ENCODE measurements at places on chromosomes 5 and 9.

DNA sequence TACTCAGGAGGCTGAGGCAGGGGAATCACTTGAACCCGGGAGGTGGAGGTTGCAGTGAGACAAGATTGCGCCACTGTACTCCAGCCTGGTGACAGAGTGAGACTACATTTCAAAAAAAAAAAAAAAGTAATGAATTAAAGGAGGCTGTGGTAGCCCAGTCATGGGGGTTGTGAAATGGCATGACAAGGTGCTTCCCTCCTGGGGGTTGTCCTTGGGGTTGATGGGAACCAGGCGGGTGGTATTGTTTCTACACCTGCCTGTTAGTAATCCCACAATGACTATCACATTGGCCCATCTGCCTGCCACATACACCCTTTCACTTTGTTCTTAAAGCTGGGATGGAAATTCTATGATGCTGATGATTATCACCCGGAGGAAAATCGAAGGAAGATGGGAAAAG, 5.6 kb downstream of the IDNK start:
- no peak for DNase-seq

DNA sequence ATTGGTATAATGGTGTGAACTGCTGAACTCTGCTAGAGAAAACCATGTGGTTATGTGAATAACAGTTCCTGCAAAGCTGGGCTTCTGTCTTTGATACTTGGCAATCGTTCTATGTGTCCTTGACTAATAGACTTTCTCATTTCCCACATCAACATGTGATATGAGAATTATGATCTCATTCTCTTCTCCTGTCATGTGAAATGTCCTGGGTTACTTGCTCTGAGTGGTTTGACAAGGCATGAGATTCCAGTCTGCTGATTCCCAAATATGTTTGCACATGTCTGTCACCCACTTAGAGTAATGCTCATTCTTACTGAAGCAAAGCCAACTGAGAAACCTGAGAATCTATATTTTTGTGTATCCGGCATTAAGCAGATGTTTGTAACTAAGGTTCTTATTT, 141.2 kb downstream of the PARP8 start:
- no peak for DNase-seq

DNA sequence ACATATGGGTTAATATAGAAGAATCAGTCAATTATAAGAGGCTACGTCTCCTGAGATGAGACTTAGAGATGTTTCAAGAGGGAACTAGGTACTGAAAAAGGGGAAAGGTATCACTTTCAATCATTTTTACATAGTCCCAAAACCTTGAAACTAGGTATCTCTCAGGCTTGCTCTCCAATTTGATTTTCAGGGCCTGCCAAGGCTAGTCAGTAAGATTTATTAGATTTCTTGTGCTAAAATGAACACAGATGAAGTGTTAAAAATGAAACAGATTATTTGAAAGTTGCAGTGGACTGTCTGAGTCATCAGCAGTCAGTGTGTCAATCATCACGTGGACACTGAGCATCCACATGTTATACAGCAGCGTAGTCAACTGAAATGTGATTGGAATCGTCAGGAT, 591.1 kb downstream of the DTWD2 start:
- no peak for DNase-seq

DNA sequence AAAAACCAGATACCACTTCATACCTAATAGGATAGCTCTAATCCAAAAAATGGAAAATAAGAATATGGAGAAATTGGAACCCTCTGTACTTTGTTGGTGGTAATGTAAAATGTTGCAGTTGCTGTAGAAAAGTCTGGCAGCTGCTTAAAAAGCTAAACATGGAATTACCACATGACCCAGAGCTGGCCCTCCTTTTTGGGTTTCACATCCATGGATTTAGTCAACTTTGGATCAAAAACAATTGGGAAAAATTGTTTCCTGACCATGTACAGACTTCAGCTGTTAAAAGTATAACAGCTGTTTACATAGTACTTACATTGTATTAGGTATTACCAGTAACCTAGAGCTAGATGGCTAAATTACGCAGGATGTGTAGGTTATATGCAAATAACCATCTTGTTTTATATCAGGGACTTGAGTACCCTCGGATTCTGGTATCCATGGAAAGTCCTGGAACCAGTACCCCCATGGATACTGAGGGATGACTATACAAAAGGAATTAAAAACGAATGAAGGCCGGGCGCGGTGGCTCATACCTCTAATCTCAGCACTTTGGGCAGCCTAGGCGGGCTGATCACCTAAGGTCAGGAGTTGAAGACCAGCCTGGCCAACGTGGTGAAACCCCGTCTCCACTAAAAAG, 15.8 kb downstream of the DNAJA1 start:
- no peak for DNase-seq

GRCh38 chr9:91305596-91306295, 56.0 kb downstream of the AUH start:
- no peak for DNase-seq

DNA sequence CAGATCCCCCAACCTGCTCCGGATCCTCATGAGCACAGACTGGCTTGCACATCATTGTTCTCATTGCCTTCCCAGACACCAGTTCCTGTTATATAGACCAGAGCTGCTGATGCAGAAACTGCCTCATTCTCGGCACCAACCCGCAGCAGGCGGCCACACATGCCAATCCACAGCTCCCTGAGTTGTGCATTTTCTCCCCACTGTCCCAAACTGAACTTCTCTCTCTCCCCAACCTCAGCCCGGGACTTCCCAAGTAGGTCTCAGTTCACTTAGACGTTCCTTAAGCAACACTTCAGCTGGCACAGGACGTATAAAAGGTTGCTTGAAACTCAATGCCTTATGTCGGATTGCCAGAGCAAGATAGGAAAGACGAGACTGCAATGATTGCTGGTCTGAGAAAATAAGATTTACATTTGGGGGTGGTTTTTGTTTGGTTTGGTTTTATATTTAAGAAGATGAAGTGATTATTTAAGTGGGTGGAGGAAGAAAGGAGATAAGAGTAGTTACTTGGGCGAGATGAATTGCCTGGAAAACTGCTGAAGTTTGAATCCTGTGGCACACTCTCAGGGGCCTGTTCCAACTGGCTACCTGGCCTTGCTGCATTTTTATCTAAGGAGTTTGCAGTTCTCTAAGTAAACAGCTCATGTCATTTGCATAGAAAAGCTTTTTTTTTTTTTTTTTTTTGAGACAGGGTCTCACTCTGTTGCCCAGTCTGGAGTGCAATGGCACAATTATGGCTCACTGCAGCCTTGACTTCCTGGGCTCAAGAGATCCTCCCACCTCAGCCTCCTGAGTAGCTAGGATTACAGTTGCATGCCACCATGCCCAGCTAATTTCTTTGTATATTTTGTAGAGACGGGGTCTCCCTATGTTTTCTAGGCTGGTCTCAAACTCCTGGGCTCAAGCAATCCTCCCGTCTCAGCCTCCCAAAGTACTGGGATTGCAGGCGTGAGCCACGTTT, 155.4 kb downstream of the GOLPH3 start:
- no peak for DNase-seq

DNA sequence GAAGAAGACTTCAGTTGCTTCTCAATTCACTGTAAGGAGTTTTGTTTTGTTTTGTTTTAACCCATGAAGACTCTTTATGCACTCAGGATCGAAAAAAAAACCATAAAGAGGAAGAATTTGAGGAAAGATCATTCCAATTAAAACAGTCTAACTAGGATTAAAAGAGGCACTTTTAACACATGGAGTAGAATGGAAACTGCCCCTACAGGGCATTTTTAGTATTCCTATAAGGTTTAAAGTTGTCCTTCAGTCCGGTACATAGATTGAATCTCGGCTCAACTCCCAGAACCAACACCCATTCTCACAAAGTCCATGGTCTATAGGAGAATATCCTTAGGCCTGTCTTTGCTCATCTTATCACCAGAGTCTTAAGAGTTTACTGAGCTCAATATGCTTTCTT, 469.6 kb downstream of the DTWD2 start:
- DNase-seq: no peak

GRCh38 chr9:80204054-80204453, 632.3 kb downstream of the TLE4 start:
- no peak for DNase-seq

DNA sequence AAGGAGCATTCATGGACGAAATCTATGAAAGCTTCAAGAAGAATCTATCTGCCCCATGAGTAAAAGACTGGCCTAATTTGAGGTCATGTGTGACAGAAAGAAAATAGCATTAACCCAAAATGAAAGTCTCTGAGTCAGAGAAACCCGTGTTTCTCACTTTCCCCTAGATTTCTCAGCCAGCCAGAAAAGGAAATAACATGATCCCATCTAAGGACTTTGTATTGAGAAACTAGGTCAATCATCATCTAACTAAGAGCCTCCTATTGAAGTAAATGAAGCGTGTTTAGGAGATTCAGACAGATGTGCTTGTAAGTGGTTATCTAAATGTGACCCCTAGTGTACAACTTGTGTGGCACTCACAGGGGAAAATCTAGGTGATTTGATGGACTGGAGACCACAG, 77.3 kb upstream of the ZNF366 start:
- DNase-seq: no peak

DNA sequence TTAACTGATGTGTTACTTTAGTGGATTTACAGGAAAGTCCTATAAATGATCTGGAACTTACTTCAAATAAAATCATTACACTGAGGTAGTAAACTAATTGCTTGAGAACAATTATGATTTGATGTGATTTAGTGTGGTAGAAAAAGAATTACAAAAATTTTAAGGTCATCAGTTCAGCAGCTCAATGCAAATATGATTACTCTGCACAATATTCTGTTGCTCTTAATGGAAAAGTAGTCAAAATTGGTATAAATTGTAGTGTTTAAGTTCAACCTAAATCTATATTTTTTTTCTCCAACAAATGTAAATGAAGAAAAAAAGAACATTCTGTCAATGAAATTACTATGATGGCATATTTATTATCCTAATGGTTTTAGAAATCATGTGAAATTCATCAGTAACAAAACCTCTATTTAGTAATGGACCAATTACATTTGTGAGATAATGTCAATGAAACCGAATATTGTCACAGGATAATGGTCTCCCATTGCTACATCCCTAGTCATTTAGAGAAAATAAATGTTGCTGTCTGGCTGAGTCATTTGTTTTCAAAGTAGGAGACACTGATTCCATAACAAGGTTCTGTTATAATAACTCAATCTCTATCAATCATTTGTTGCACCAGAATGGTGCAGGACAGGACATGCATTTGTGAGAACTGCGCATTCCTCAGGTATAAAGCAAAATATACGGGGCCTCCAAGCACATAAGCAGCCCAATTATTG, 177.1 kb downstream of the NFIB start:
- DNase-seq: no peak

DNA sequence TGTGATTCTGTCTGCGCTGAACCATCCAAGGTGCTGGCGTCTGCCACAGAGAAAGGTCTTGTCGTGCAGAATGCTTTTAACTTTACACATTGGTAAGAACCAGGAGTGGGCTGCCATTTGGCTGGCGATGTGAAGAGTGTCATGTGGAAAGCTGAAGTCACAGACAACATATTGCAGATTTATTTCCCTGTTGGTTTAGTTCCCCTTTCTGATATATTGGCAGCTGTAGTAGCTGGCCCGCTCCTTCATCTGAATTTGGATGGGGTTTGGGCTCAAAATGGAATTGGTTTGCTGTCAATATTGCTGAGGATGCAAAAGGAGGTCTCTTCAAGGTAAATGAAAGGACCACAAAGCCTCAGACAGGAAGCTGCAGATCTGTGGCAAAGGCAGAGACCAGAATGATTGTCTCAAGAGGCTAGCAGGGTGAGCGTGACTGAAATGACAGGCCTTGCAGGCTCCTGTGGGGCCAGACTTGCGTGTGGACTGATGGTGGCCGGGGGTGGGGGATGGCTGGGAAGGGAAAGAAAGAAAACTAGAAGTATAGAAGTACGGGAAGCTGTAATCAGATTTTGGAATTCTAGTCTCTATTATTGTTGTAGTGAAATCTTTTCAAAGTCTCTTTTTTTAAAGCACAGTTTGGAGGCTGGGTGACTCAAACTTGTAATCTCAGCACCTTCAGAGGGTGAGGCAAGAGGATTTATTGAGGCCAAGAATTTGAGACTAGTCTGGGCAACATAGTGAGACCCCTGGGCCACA, 25.1 kb upstream of the CD180 start:
- no peak for DNase-seq

GRCh38 chr9:109422641-109423040, 75.5 kb downstream of the PTPN3 start:
- DNase-seq: no peak

DNA sequence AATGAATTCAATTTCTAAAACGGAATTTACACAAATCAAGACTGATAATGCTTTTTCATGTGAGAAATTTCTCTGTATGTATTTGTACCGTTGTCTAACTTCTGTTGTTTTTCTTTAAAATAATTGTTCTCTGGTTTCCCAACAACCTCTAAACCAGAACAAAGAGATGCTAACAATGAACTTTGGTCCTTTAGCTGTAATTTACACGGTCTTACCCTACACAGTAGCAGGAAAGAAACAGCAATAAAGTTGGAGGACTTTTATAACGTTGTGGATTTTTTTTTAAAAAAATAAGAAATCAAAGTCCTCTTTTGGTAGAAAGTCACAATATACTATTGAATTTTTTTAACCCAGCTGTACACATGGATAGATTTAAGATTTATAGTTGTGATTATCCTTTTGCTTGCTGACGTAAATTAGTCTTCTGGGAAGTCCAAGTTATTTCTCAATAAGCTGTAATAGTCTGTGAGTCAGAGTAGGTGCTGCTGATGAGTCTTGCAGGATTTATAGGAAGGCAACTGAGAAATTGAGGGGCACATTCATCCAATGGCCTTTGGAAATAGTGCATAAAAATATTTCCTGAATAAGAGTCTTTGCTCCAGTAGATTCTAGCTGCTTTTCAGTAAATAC, 76.8 kb upstream of the PCSK1 start:
- DNase-seq: no peak

- DNase-seq: peak; percentile 69
Observed at GRCh38 chr5:66596636-66597182, 516 bp downstream of the MAST4 start.

DNA sequence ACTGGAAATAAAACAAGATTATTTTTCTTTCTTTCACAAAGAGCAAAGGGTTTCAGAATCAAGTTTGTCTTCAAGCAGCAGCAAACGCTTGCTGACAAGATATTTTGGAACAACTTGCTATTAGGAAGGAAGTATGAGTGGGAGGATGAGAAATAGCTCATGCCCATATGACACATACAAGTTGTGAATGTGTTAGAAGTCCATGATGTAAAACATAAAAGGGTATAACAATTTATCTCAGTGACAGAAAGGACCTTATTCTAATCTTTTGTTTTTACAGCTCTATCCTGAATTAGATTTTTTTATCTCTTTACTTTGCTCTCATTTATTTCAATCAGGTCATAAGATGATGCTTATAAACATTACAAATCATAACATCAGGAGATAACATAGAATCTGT, 516.6 kb upstream of the MEF2C start:
- no peak for DNase-seq

- no peak for DNase-seq
Observed at GRCh38 chr5:52807723-52808122, 20.0 kb downstream of the ITGA1 start.

Measured in D341Med (cell line).